Cerebellum (tissue), 4 donors: ENCODE measurements at places on chromosomes 4 and X. TPM values are rescaled to one million over a fixed set of nuclear protein-coding genes. Genes with fewer than 3 reads are reported as not detected.

The F11 gene
- not detected for total RNA-seq

The TRMT44 gene
- 27.8 TPM for total RNA-seq

The APLN gene
- total RNA-seq = 2.0 TPM

The N4BP2 gene
- 55.8 TPM for total RNA-seq

The DDX53 gene
- not detected for total RNA-seq

The H2BW2 gene
- total RNA-seq = not detected

The ADH1B gene
- 0.54 TPM for total RNA-seq

The RAB39B gene
- 20.1 TPM for total RNA-seq

The GAGE12E gene
- not detected for total RNA-seq

The TMPRSS11F gene
- total RNA-seq = not detected

The PGAM4 gene
- not detected for total RNA-seq

The ATP2B3 gene
- 5.6 TPM for total RNA-seq

The CD40LG gene
- not detected for total RNA-seq

The VCX3B gene
- not detected for total RNA-seq
